ENCODE measurements at places on chromosomes 2 and 18.

- no peak for DNase-seq
These were observed 9.1 kb downstream of the LCLAT1 start for GRCh38 chr2:30456106-30456505.

DNA sequence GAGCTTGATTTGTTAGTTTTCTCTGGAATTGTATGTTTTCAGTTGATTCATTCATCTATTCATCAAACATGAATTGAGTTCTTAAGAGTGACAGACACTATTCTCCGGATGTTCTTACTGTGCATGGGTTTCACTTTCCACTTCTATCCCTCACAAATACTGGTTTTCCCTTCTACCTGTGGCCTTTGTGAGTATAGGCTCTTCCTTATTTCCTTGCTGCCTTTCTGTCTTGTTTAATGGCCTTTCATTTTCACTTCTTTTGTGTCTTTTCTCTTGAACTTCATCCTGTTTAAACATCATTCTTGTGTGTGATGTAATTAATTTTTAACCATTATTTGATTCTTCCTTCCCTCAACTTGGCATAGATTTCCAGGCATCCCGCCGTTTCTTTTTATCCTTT lies 90.7 kb downstream of the CRIM1 start:
- DNase-seq: no peak

GRCh38 chr2:6470518-6470917 lies 395.2 kb downstream of the CMPK2 start:
- DNase-seq: no peak

- DNase-seq: no peak
These were observed 231.9 kb downstream of the BCL2 start for GRCh38 chr18:63087421-63088230.

DNA sequence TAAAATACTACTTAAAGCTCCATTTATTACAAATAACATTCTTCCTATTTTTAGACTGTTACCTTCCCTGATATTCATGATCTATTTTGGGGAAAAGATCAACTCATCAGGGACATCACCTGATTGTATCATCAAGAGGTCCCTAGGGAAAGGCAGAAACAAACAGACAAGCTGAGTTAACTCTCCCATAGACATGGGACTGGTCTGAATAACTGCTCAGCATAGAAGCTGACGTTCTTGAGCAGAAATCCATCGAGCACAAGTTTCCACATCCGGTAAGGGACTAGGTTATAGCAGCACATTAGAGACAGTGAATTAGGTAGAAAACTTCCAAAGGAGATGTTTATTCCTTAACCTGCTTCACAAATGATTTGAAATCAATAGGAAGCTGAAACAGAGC lies 1100.4 kb upstream of the SLC39A10 start:
- DNase-seq: no peak

- no peak for DNase-seq
These were observed 47.6 kb upstream of the STON1 start for GRCh38 chr2:48482313-48482712.

DNA sequence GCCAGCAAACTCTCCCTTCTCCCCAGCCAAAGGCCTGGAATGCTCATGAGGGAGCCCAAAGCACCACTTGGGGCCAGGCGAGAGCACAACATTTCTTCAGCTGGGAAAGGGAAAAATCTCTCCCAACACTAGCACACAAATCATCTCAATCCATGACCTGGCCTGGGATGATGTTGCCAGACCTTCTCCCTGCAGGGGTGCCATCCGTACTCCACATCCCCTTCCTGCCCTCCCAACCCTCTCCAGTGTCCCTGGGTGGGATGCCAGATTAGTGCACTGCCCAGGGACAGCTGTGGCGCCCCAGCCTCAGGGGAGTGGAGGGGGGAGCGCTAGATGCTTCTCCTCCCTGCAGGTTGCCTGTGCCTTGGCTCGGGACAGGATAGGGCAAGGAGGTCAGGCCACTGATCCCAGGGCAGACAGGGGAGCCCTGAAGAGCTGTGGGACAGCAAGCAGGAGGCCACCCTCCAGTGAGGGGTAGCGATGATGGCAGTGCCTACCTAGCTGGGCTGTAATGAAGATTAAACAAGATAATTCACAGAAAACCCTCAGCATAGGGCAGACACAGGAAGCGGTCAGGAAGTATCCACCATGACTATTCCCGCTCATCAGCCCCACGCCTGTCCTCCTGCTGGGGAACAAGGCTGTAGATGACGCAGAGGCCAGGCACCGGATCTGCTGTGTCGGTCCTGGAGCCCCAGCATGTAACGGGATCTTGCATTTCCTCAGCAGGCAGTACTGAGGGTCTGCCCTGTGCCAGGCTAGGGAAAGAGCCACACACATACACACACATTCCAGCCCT lies 31.1 kb downstream of the SERTAD2 start:
- no peak for DNase-seq

- DNase-seq: no peak
These were observed 81.5 kb downstream of the CD226 start for GRCh38 chr18:69866212-69866611.

- no peak for DNase-seq
These were observed 116.8 kb upstream of the PKDCC start for GRCh38 chr2:41930807-41931566.

- DNase-seq: no peak
These were observed 27.5 kb downstream of the LPIN1 start for GRCh38 chr2:11773747-11774525.

DNA sequence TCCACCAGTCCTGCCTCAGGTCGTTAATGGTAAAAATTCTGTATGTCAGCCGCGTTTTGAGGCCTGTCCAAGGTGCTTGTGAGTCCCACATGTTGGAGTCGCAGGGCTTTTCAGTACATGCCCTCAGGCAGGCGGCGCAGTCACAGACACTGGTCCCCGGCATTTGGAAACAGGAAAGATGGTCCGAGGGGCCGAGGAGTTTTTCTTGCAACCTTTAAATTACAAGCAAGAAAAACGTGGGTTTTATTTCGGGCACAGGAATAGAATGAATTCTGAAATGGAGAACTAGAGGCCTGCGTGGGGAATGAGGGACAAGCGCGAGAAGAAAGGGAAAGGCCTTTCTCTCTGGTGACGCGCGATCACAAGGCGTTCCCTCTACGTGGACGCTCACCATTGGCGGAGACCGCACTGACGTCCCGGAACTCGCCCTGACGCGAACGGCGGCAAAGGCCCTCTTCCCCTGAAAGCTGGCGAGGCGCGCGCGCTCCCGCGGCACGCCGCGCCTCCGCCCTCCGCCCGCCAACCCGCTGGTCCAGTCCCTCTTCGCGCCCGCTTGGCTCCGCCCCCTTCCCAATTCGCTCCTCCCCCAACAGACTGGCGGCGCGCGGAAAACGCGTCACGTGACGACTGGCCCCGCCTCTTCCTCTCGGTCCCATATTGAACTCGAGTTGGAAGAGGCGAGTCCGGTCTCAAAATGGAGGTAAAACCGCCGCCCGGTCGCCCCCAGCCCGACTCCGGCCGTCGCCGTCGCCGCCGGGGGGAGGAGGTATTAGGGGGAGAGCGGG lies at the start of gene HNRNPA3:
Gene HNRNPA3, plus strand, starts transcription at position 689 of the 785 bp plus-strand sequence. Its CDS starts 6 bp downstream, at position 695.
- DNase-seq: peak; percentile 96

- DNase-seq: peak; percentile 42
These were observed 24.9 kb downstream of the PECR start for GRCh38 chr2:216056739-216057138.

- DNase-seq: no peak
These were observed 177.4 kb downstream of the CAPN13 start for GRCh38 chr2:30629866-30630265.

- DNase-seq: no peak
These were observed 499.3 kb upstream of the SMIM21 start for GRCh38 chr18:75926811-75927210.

- no peak for DNase-seq
These were observed 13.6 kb upstream of the RTN4 start for GRCh38 chr2:55063713-55064323.

DNA sequence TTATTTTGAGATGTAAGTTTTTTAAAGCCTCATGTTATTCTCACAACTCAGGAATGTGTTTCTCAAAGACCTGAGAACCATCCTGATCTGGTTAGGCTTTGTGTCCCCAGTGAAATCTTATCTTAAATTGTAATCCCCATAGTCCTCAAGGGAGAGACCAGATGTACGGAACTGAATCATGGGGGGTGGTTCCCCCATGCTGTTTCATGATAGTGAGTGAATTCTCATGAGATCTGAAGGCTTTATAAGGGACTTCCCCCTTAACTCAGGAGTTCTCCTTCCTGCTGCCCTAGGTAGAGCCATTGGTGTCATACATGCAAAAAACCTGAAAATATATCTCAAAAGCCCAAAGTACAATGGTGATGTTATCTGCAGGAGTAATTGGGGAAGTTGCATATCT lies 836.7 kb downstream of the CBLN2 start:
- no peak for DNase-seq

DNA sequence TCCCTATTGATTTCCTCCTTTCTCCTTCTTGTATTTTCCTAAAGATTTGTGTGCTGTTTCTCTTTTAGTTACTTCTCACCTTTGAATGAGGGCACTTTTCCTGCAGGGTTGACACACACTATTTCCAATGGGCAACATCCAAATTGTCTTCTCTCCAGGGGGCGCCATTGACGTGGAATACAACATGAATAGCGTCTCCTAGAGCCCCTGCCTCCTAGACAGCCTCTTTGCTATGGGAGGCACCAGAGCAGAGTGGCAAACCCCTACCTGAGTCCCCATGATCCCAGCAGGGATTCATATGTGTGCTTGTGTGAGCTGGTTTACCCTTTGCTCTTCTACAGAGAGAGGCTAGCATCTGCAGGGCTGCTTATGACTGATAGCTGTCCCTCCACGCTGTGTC lies 61.3 kb upstream of the ITSN2 start:
- DNase-seq: peak; percentile 15

DNA sequence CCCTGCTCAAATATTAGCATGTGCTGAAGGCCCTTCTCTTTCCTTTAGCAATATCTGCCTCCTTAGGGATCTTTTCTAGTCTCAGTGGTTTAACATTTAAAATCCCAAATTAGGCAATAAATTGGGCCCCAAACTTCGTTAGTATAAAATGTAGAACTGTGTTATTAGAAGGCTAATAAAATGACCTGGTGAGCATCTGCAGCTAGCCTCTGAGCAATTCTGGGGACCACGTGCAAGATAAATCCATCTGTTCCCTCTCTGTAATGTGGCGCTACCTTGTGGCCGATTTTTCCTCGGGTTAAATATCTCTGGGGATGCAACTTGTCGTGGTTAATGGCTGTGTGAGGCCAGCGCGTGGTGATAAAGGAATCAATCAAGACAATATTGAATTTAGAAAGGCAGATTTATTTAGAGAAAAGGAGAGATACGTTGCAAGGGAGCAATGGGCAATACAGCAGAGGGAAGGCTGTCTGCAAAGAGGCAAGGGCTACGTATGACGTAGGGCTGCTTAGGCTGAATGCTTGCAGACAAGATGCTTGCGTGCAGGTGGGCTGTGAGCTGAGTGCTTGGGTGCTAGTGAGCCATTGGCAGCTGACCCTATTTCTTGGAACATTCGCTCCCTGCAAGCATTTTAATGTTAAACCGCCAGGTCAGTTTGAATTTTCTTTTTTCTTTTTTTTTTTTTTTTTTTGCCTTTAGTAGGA lies 18.5 kb upstream of the IL36G start:
- DNase-seq: no peak

DNA sequence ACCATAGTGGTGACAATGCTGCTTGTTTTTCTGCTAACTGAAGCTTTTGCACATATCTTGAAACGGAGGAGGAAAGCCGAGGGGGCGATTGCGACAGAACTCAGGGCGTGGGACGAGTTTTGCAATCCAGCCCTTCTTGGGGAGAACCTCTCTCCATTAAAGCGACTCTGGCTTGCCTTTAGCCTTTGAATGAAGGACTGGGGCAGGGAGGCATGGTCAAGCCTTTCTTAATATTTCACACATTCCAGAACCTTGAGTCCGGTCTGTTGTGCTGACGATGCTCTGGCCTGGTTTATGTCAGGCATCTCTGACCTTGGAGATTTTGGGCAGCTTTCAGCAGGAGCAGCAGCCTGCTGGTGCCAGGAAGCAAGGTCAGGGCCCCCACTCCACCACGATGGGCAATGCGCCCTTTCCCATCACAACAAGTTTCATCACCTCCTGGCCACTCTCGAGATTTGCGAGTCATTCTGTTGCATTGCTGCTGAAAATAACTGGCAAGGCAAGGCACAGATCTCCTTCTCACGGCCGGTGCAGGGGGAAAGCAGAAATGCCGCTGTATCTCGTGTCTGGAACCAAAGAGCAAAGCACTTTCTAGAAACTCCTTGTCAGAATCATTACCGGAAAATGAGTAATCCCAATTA lies 10.8 kb downstream of the EMILIN2 start:
- no peak for DNase-seq

DNA sequence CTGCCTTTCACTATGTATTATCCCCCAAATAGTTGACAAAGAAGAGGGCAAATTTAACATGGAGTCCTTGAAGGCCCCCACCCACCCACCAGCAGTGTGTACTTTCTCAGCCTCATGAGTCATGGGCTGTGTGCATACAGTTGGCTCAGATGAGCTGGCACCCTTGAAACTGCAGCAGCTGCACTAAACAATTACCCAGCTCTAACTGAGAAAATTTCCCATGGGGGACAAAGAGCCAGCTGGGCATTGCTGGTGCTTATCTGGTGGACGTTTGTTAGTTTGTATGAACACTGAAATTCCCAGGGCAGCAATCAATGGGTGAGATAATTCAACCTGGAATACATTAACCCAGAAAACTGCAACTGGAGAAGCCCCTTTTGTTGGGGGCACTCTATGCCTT lies 131.7 kb downstream of the GCA start:
- no peak for DNase-seq

GRCh38 chr2:128768041-128768440 lies 449.4 kb upstream of the HS6ST1 start:
- DNase-seq: no peak

- no peak for DNase-seq
These were observed 69.9 kb upstream of the FAM136A start for GRCh38 chr2:70371753-70372152.

DNA sequence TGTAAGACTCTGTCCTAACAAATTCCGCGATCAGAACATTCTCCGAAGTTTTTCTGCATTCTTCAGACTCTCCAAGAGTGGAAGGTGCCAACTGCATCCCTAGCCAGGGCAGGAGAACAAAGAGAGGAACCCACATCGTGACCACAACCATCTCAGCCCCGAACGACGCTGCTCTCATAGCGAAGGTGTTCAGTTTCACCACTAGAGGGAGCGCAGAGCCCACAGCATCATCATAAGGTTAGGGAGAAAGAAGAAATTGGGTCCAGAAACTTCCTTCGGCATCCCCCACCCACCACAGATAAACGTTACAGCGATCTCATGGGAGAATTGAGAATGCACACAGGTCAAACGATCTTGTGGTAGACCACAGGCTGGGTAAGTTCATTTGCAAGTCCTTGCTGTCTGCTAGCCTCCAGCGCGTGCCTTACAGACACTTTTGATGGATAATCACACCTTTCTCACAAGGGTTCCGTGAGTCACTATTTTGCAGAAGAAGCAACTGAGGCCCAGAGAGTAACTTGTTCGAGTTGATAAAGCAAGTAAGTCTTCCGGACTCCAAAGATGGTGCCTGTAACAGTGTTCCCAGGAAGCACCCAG lies 53.7 kb upstream of the ARL4C start:
- no peak for DNase-seq

Measured in GM12864 (cell line).